ENCODE measurements at places on chromosomes 13 and 19.

DNA sequence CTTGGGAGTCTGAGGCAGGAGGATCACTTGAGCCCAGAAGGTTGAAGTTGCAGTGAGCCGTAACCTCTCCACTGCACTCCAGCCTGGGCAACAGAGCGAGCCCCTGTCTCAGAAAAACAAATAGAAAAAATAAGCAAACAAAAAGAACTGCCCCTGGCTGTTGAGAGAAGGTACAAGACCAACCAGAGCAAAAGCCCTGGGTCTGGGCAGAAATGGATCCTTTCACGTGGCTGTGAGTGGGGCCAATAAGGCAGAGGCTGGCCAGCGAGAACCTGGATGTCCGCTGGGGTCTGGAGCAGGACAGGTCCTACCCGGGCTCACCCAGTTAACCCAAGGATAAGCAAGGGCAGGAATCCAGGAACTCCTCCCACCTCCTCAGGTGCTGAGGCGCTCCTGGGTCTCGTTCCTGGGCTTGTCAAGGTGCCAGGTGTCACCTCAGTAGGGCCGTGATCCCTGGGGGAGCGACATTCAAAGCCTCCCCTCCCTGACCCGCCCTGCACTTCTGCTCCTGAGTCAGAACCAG lies 4.7 kb upstream of the SLC5A5 start:
- no peak for DNase-seq

- DNase-seq, result no peak
These were observed 6.5 kb downstream of the CARS2 start for GRCh38 chr13:110699148-110700145.

DNA sequence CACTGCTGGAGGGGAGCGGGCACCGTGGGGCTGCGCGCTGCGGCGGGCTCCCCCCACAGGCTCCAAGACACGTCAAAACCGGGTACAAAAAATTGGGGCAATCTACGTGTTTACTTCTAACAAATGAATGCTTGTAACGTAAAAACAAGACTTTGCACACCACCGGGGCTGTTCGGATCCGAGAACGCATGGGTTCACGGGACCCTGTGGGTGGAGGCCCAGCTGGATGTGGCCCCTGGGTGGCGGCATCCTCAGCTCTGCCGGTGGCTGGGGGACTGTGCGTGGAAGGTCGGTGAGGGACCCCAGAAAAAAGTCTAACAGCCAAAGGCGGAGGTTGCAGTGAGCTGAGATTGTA lies 10.3 kb upstream of the SLC7A10 start:
- DNase-seq, result no peak

DNA sequence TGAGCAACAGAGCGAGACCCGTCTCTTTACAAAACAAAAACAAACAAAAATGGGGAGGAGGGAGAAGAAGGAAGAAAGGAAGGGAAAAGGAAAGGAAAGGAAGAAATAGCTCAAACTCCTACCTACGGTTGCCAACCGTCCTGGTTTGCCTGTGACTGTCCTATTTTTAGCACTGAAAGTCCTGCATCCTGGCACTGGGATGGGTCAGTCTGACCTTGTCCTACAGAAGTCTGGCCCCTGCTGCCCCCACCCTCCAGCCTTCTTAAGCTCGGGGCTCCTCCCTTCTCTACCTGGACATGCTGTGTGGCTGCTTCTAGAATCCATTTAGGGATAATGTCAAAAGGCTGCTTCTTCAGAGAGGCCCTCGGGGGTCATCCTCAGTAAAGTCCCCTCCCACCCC lies 1.2 kb upstream of the STXBP2 start:
- DNase-seq, result no peak

- DNase-seq, result no peak
These were observed 11.5 kb downstream of the UBXN6 start for GRCh38 chr19:4445963-4446703.
